ENCODE measurements at places on chromosomes 11 and 22.

DNA sequence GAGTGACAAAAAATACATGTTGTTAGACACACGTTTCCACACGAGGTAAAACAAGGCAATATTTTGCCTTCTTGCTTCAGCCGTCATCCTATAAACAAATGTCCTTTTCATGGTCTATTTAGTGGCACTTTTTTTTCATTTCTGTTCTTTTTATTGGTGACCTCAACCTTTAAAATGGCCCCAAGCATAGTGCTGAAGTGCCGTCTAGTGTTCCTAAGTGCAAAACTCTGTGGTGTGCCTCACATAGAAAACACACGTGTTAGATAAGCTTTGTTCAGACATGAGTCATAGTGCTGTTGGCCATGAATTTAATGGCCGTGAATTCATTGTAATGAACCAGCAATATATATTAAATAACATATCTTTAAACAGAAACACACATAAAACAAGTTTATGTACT lies 15.6 kb downstream of the OVCH2 start:
- DNase-seq, result no peak

- no peak for DNase-seq
These were observed 8.8 kb upstream of the WNT11 start for GRCh38 chr11:76214968-76215548.

DNA sequence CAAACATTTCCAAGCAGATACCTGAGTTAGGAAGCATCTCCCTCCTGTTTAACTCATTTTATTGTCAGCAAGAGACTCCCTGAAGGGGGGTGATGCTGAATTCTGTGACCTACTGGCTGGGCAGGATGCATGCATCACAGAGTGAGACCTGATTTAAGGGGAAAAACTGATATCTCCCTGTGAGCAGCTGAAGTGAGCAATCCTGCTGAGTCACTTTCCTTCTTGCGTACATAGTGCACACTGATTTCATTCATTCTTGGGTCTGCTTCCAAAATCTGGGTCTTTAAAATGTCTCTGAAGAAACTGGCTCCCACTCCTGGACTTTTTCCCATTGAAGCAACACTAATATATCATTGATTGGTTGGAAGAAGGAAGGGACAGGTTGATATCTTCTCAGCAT lies 23.3 kb downstream of the P4HA3 start:
- DNase-seq, result no peak

- peak; percentile 31 for DNase-seq
These were observed 235.4 kb upstream of the CCDC179 start for GRCh38 chr11:23095650-23096189.

DNA sequence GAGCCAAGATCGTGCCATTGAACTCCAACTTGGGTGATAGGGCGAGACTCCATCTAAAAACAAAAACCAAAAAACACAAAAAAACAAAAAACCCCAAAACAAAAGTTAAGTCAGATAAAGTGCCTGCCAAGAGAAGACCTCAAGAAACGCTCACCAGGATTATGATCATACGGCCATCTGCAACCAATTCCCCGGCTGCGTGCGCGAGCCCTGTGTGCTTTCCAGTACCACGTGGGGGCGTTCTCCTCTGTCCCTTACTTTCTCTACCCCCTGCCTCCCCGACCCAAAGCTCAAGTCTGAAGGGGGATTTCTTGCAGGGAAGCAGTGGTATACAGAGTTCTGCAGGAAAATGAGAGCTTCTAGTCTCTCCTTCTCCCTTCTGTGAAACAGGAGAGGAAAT lies 10.5 kb upstream of the RPS19BP1 start:
- peak; percentile 63 for DNase-seq
